ENCODE measurements at places on chromosomes 11 and 22. TPM values are rescaled to one million over a fixed set of nuclear protein-coding genes. Genes with fewer than 3 reads are reported as not detected.

OR5M11 gene
- not detected for total RNA-seq

ARSA gene
- total RNA-seq = 39.0 TPM

OR51B4 gene
- total RNA-seq = 0.48 TPM

OR51B5 gene
- 1.0 TPM for total RNA-seq

IFTAP gene
- 14.7 TPM for total RNA-seq

C11orf52 gene
- 40.5 TPM for total RNA-seq

NPAS4 gene
- total RNA-seq = not detected

ROBO4 gene
- total RNA-seq = 12.8 TPM

PANX2 gene
- 1.8 TPM for total RNA-seq

OMP gene
- not detected for total RNA-seq

SHANK3 gene
- 28.8 TPM for total RNA-seq

IFT27 gene
- 19.0 TPM for total RNA-seq

SAA1 gene
- total RNA-seq = 78.1 TPM

KCNJ1 gene
- total RNA-seq = not detected

CCDC81 gene
- total RNA-seq = 1.2 TPM

NEFH gene
- total RNA-seq = 0.32 TPM

ABCC8 gene
- total RNA-seq = 10.8 TPM

ARHGEF12 gene
- total RNA-seq = 192 TPM

PRR5 gene
- 39.5 TPM for total RNA-seq

BATF2 gene
- 0.33 TPM for total RNA-seq

CAPRIN1 gene
- 198 TPM for total RNA-seq

MISFA gene
- 2.6 TPM for total RNA-seq

SLC1A2 gene
- total RNA-seq = 23.7 TPM

ZNF70 gene
- 4.6 TPM for total RNA-seq

CNIH2 gene
- total RNA-seq = not detected
